ENCODE measurements at places on chromosomes 6 and 20. TPM values are rescaled to one million over a fixed set of nuclear protein-coding genes. Genes with fewer than 3 reads are reported as not detected.

DNA sequence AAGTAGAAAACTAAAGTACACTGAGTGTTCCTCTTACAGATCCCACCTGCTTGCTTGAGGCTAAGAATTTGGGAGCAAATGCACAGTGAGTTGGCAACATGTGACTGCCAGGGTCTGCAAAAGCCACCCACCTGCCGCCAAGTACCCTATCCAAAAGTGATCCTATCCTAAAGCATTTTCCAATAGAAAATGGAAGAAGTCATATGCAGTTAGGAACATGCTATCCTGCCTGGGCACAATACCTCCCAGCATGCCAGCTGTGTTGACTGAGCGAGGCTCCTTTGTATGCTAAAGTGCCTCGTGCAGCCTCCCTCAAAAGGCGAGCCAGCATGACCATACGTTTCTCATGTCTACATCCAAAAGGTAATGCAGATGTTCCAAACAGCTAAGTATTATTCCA lies 52.7 kb downstream of the TRAF3IP2 start:
- no peak for DNase-seq
- peak overlapping the region; percentile 1 for H3K27ac ChIP-seq
- peaks cover 9% of the 10 kb centered on the region for H3K36me3 ChIP-seq
- no peaks in the 10 kb centered on the region for H3K4me1 ChIP-seq
- H3K27me3 ChIP-seq: no peaks in the 10 kb centered on the region
- no peak overlapping the region for H3K4me3 ChIP-seq

HLA-DRB5 gene
- 196 TPM for total RNA-seq

DNA sequence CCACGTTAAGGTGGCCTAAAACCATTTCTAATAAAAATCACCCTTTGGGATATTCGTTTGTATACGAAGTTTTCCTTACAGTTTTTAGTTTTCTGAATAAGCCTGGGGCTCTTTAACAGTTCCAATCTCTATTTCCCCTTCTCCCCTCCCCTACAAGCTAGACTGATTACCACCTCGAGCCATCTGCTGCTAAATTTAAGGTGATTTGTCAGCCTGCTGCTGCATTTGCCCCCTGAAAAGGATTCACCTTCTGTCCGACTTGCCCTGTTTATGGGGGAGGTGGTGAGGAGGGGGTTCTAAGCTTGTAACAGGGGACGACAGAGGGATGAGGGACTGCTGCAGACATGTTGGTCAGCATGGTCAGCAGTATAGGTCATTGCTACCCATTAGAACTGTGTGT lies 146.3 kb downstream of the JARID2 start:
- DNase-seq: no peak
- peaks cover 56% of the 10 kb centered on the region for H3K4me1 ChIP-seq
- no peak overlapping the region for H3K4me3 ChIP-seq
- H3K27me3 ChIP-seq: no peaks in the 10 kb centered on the region

DNA sequence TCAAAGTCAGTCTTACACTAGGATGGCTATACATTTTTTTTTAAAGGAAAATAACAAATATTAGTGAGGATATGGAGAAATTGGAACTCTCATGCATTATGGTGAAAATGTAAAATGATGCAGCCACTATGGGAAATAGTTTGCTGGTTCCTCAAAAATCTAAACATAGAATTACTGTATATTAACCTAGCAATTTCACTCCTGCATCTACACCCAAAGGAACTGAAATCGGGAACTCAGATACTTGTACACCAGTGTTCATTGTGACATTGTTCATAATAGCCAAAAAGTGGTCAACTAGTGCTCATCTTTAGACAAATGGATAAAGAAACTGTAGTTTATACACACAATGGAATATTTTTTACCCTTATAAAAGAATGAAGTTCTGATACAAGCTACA lies 110.7 kb downstream of the UTRN start:
- H3K36me3 ChIP-seq: peaks cover 38% of the 10 kb centered on the region
- peaks cover 33% of the 10 kb centered on the region for H3K4me1 ChIP-seq
- no peak overlapping the region for H3K27ac ChIP-seq
- no peak for DNase-seq

- peaks cover 2% of the 10 kb centered on the region for H3K27me3 ChIP-seq
- H3K4me1 ChIP-seq: peaks cover 2% of the 10 kb centered on the region
- no peak for DNase-seq
- no peak overlapping the region for H3K27ac ChIP-seq
- H3K4me3 ChIP-seq: no peak overlapping the region
Measured at GRCh38 chr6:21628160-21628559, 34.6 kb downstream of the SOX4 start.

- H3K27me3 ChIP-seq: peaks cover 1% of the 10 kb centered on the region
- no peak for DNase-seq
- H3K4me3 ChIP-seq: no peak overlapping the region
- no peaks in the 10 kb centered on the region for H3K4me1 ChIP-seq
- H3K27ac ChIP-seq: no peak overlapping the region
- no peaks in the 10 kb centered on the region for H3K36me3 ChIP-seq
Measured at GRCh38 chr6:120363429-120363828, 970.9 kb downstream of the TBC1D32 start.

DNA sequence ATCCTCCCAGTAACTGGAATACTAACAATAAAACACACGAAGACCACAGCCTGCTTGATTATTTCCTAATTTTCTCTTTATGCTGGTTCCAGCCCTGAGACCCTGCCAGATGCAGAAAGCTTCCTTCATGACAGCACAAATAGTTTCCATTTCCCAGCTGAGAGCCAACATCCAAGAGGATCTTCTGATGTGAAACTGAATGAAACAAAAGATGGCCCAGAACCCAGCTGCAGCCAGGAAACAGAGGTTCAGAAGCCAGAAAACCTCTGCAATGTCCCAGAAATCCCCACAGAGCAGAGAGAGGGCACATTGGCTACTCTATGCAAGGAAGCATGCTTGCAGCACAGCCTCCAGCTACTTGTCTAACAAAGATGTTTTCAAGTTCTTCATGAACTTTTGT lies 61.8 kb upstream of the PLEKHG1 start:
- no peak overlapping the region for H3K4me3 ChIP-seq
- no peaks in the 10 kb centered on the region for H3K36me3 ChIP-seq
- H3K27ac ChIP-seq: no peak overlapping the region
- no peak for DNase-seq
- peaks cover 9% of the 10 kb centered on the region for H3K27me3 ChIP-seq
- no peaks in the 10 kb centered on the region for H3K4me1 ChIP-seq

Measured in activated B cell treated with CpG ODN at 0.5 μM for 24 hours (primary cell).